Sigmoid colon (tissue), 7 donors: ENCODE measurements at places on chromosomes 5 and 9.

GRCh38 chr5:131382407-131383395 lies 118.8 kb downstream of the CDC42SE2 start:
- DNase-seq, result no peak

GRCh38 chr5:22249209-22249729 lies 603.9 kb downstream of the CDH12 start:
- DNase-seq, result no peak

DNA sequence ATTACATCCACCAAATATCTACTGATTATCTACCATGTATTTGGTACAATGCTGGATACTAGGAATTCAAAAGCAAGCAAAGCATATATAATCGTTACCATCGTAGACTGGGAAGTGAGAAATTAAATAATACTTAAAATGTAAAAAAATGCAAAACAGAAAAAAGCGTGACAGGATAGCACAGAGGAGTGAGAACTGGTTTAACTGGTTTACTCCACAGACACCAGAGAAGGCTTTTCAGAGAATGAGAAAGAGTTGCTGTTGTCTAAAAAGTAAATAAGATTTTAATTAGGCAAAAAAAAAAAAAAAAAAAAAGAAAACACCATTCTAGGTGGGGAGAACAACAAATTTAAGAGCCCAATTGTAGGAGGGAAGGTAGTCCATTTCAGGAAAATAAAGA lies 657.9 kb upstream of the ST8SIA4 start:
- DNase-seq, result no peak

DNA sequence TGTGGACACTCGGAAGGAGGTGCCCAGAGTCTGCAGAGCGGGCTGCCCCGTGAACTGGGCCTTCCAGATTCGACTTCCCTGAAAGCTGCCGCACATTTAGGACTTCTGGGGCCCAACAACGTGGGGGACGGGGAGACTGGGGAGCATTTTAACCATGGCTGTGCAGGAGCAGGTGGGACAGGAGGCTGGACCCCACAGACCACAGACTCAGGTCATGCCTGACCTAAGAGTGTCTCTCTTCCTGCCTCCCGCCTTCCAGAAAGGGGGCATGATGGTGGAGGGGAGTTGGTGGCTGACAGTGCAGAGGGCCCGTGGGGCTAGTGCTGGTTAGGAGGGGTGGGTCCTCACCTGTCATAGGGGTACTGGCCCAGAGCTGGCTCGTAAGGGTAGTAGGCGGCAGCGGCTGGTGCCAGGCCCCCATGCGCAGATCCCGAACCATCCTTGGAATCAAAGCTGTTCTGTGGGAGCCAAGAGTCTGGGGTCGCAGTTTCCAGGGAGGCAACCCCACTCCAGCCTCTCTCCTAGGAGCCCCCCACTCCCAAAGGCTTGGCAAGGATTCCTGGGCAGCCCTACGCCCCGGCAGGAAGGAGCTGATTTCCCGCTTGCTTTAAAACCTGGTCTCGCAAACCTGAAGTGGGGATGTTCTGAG lies 2.2 kb downstream of the IRX4 start:
- no peak for DNase-seq

DNA sequence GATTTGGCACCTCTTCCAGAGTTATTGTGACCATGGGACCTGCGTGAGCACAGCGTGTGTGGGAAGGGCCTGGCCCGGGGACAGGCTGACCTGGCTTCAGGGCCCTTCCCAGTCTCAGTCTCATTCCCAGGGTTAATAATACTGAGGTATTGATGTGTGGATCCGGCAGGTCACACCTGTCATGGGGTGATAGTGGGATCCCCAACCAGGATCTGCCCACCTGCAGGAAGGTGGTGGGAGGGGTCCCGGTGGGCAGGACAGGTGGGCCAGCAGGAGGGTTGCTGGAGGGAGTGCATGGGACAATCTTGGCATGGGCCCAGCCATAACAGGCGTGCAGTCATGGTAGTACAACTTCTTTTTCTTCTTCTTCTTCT lies 55.4 kb downstream of the COL15A1 start:
- DNase-seq, result no peak

DNA sequence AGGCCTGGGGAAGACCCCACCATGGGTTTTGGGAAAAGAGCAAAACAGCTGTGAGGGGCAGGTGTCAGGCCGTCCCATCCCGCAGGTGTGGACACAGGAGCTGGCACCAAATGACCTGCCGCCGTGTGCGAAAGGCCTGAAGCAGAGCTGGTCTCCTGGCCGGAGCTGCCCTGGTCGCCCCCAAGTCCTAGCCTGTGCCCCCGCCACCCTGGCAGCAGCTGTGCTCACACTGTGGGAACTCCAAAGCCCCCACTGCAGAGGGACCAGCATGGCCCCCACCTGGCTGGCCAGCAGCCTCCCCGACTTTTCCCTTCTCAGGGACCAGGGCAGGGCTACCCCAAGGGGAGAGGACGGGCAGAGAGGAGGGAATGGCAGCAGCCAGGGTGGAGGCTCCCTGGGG lies 88.4 kb downstream of the KCNT1 start:
- no peak for DNase-seq

DNA sequence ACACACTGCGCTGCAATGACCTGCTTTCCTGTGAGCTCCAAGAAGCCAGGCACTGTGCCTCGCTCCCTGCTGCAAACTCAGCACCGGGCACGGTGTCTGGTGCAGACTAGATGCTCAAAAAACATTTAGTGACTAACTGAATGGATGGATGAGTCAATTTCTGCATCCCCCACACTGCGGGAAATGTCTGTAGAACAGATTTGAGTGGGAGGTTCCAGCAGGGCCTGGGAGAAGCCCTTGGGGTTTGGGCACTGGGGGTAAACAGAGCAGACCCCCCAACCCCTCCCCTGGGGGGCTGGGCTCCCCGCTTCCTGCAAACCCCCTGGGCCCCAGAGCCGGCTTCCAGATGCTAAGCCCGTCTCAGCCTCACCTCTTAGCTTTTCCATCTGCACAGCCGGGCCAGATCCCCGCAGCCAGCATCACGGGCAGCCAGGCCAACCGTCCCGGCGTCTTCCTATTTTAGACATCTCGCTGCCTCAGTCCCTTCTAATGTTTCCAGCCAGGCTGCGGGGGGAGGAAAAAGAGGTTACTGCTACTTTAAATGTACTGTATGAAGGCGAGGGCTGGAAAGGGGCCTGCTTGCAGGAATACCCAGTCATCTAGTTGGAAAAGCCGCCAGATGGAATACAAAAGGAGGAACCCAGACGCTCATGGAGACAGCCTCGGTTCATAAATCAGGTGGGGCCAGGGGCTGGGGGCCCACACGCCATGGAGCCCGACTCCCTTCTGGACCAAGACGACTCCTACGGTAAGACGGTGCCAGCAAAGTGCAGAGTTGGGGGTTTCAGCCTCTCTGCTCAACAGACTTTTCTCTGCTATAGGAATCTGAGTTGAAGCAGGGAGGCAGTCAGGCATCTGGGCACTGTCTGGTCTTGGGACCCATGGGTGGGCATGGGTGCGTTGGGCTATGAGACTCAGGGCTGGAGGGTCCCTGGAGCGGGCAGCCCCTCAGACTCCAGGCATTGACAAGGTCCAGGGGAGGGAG lies 67.1 kb upstream of the GGTA1 start:
- DNase-seq, result peak; percentile 87

DNA sequence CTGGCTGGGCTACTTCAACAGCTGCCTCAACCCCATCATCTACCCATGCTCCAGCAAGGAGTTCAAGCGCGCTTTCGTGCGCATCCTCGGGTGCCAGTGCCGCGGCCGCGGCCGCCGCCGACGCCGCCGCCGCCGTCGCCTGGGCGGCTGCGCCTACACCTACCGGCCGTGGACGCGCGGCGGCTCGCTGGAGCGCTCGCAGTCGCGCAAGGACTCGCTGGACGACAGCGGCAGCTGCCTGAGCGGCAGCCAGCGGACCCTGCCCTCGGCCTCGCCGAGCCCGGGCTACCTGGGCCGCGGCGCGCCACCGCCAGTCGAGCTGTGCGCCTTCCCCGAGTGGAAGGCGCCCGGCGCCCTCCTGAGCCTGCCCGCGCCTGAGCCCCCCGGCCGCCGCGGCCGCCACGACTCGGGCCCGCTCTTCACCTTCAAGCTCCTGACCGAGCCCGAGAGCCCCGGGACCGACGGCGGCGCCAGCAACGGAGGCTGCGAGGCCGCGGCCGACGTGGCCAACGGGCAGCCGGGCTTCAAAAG lies 36.9 kb upstream of the TTC1 start:
- DNase-seq, result no peak

DNA sequence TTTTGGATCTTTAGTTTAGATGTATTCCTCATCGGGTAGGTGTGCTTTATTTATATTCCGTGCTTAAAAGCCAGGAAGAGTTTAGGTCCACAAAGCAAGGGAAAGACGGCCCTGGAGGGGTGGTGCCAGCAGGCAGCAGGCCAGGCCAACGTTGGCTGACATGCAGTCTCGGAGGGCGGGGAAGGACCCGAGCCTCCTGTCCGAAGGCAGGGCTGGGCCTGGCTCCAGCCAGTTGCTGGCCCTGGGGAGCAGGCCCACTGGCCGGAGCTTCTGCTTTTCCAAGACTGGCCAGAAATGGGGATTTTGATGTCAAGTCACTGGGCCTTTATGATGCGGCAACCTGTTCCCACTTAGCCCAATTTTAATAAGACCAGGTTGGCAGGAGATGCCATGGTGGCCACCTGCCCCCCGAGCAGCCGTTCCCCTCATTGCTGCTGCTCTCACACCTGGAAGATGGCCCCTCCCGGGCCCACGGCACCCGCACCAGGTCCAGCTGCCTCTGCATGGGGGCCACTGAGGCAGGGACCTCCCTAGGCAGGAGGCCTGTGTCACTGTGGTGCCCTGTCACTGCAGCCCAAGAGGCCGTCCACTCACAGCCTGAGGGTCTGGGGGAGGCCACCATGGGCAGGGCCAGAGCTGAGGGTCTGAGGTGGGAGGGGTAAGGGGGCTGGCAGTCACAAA lies 23.2 kb downstream of the LPCAT1 start:
- peak; percentile 88 for DNase-seq

GRCh38 chr5:118761814-118762213 lies 226.5 kb downstream of the DTWD2 start:
- DNase-seq, result no peak

DNA sequence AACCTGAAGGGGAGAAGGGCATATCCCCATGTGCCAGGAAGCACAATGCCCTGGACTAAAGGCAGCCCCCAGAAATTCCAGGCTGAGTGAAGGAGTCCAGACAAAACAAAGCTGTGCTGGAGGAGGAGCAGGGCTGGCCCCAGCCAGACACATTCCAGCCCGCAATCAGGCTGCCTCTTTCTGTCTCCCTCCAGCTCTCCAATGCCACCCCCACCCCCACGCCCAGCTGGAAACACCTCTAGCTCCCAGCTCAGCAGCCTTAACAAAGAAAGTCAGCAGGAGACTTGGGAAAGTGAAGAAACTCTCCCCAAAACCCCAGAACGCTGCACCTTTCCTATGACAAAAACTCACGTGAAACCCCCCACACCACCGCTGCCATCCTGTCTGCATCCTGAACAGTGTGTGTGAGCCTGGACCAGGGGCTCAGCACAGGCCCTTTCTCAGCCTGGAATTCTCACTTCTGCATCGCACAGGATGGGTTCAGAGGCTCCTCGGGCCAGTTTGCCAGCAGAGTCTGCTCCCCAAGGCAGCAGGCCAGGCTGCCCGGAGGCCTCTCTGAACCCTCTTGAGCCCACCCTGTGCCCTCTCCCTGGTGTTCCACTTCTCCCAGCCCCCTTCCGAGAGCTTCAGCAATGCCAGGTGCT lies 96.2 kb upstream of the ICE1 start:
- no peak for DNase-seq

DNA sequence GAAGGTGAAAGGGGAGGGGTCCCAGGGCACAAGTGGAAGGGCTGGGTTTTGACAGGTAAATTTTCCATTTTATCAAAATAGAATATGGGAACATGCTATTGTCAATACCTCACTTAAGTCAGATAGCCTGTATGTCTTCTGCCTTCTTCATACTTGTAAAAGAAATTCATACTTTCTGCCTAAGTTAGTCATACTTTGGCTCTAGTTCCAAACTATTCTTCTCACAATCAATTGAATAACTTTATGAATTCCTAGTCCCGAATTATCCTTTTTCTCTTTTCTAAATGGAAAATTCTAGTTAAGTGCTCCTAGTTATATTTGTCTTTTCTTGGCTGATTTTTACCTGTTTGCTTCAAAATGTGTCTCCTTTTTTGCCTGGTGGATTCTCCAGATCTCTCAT lies 271.4 kb downstream of the CSNK1G3 start:
- no peak for DNase-seq

DNA sequence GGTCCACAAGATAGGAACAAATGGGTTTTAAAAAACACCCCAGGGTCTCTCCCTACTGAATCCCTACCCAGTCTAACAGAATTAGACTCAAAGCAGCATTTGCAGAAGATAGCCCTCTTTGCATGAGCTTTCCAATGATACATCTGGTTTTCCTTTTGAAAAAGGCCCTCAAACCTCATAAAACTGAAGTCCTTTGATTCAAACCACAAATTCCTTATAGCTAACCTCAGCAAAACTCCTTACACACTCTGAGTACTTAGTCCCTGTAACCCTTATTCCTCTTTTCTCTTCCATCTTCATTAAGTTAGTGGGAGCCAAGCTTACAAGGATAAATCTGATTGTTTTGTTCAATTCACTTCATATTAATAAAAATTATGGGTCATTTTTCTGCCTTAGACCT lies 90.5 kb upstream of the TNC start:
- DNase-seq, result no peak

- DNase-seq, result peak; percentile 18
Measured at GRCh38 chr9:96158909-96159575, 142.9 kb downstream of the HSD17B3 start.

- no peak for DNase-seq
Measured at GRCh38 chr5:143143973-143144372, 259.5 kb downstream of the NR3C1 start.

- no peak for DNase-seq
Measured at GRCh38 chr9:94568250-94568889, 13.5 kb downstream of the PCAT7 start.

DNA sequence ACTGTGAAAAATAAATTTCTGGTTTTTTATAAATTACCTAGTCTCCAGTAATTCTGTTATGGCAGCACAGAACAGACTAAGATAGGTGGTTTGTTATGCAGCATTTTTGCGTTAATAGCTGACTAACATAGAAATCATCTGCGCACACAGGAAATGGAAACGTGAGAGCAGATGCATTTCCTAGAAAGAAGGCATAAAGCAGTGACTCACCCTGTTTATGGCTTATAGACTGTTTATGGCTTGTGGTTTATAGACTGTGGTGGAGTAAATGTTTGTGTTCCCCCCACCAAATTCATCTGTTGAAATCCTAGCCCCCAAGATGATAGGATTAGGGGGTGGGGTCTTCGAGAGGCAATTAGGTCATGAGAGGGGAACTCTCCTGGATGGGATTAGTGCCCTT lies 18.3 kb upstream of the OSMR start:
- no peak for DNase-seq

DNA sequence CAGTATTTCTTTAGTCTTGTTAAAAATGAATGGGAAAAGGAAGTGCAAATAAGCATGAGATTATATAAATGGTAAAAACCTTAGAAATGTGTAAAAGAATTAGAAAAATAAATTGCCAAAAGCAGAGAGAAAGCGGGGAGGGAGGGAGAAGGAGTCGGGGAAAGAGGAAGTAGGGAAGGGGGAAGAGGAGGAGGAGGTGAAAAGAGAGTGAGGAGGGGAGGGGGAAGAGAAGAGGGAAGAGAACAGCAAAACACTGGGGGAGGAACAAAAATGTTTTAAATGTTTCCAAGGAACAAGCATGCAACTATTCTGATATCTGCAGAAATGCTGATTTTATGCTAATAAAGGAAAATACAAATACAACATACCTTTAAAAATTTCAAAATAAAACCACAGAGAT lies 317.5 kb downstream of the PIK3R1 start:
- no peak for DNase-seq
